Putamen (tissue), 1 donor: ENCODE measurements at places on chromosomes 4 and X.
A peak's percentile ranks its signal among the peaks of the same experiment; 100 is the strongest.

- peak; percentile 80 for DNase-seq
These were observed 273.0 kb downstream of the ARHGAP24 start for GRCh38 chr4:85747882-85748491.

DNA sequence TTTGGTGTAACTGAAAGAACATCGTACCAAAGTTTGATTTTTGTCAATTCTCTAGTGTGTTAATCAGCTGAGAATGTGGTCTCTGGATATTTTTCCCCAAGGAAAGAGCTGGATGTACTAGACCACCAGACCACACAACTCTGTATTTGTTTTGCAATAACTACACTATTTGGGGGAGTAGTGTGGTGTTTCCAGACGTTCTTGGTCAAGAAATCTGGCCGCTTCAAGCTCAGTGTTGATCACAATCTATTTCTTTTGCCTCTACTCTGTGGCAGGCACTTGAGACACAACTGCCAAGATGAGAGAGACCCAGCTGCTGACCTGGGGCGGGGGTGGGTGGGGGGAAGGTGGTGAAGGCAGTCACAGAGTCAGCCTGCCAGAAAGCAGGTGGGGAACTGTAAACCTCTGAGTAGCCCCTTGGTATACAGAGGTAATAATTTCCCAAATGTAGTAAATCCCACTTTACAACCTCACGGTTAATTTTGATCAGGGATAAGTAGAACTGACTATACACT is 30.6 kb downstream of the PTTG2 start:
- no peak for DNase-seq

GRCh38 chr4:13514722-13515121 is 29.6 kb downstream of the NKX3-2 start:
- no peak for DNase-seq

DNA sequence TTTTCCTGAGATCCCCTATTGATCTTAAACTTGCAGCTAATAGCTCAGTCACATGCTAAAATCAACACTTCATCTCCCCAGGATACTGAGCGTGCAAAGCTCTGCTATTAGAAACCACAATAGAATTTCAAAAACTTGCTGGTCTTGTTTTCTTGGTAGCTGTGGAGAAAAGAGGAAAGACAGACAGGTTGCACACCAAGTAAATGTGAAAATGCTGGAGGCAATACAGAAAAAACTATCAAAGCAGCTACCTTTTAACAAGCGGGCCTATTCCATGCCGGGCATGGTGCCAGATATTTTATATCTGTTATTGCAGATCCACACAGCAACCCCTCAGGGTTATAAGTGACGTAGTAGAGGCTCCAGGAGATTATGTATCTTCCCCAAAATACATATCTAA is 171.9 kb downstream of the DCTD start:
- no peak for DNase-seq

GRCh38 chr4:175705407-175705806 is 106.7 kb downstream of the GPM6A start:
- DNase-seq, result peak; percentile 91

GRCh38 chr4:53608242-53608641 is 17.0 kb upstream of the LNX1 start:
- no peak for DNase-seq

DNA sequence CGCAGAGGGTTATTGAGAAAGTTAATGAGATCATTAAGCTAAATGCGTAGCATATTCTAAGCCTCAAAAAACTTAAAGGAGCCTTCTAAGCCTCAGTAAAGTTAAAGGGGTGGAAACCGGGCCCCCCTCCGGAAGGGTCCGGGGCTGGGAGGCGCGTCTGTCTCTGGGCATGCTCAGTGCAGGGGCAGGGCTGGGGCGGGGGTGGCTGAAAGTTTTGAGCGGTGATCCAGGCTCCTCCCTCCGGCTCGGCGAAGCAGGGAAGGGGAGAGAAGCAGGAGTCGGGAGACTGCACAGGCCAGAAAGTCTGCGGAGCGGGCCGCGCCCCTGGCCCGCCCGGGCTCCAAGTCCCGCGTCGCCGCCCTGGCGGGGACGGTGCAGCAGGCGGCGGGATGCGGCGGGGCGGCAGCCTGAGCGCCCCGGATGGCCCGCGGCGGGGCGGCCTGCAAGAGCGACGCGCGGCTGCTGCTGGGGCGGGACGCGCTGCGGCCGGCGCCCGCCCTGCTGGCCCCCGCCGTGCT is at the start of gene EVC:
TSS of gene EVC (plus strand) at position 241 of the 518 bp plus-strand sequence. CDS start at position 421, 180 bp downstream.
- DNase-seq, result peak; percentile 24

GRCh38 chrX:3393178-3393577 is 46.7 kb upstream of the MXRA5 start:
- DNase-seq, result no peak

- no peak for DNase-seq
These were observed 7.4 kb upstream of the UTP3 start for GRCh38 chr4:70680934-70681333.

GRCh38 chr4:2886622-2887021 is 43.0 kb downstream of the ADD1 start:
- no peak for DNase-seq

GRCh38 chr4:121462660-121463261 is 81.9 kb upstream of the QRFPR start:
- peak; percentile 29 for DNase-seq

- no peak for DNase-seq
These were observed 223.6 kb downstream of the RBMX2 start for GRCh38 chrX:130625386-130625785.

DNA sequence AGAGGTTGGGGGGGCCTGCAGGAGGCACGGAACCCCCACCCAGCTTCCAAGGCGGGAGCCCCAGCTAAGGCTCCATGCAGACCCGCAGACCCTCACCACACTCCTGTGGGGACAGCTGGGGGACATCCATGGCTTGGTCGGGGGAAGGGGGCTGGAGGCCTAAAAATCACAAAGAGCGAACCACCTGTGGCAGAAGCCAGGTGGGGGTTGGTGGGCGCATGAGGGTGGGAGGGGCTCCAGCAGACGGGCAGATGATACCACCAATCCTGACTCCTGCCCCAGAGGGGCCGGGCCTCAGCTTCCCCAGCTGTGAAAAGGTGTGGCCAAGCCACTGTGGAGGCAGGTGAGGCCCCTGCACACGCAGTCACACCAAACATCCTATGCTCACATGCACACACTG is 111.6 kb downstream of the FAM53A start:
- DNase-seq, result no peak

DNA sequence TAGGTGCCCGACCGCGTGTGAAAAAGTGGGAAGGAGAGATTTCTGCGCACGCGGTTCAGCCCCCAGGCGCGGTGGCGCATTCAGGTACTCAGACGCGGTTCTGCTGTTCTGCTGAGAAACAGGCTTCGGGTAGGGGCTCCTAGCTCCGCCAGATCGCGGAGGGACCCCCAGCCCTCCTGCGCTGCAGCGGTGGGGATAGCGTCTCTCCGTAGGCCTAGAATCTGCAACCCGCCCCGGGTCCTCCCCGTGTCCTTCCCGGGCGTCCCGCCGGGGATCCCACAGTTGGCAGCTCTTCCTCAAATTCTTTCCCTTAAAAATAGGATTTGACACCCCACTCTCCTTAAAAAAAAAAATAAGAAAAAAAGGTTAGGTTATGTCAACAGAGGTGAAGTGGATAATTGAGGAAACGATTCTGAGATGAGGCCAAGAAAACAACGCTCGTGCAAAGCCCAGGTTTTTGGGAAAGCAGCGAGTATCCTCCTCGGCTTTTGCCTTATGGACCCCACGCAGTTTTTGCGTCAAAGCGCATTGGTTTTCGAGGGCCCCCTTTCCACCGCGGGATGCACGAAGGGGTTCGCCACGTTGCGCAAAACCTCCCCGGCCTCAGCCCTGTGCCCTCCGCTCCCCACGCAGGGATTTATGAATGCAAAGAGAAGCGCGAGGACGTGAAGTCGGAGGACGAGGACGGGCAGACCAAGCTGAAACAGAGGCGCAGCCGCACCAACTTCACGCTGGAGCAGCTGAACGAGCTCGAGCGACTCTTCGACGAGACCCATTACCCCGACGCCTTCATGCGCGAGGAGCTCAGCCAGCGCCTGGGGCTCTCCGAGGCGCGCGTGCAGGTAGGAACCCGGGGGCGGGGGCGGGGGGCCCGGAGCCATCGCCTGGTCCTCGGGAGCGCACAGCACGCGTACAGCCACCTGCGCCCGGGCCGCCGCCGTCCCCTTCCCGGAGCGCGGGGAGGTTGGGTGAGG is 3.7 kb downstream of the SHOX start:
- DNase-seq, result no peak

DNA sequence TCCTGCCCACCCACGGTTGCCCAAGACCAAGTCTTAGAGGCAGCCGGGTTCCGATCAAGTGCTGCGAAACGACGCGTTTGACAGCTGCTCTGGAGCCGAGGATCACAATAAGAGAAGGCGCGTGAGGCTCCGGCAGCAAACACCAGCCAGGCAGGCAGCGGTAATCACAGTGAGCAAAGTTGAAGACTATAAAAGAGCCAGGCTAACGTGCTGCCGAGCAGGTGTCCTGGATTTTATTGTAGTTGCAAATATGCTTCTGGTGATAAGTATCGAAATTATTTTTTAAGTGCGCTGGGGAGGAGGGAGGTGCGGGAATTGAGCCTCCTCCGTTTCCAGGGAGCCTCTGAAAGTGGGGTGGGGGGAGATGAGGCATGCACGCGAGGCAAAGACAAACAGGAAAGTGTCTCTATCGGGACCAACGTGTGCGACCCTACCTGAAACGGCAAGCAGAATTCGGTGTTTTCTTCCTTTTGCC is 590 bp downstream of the GABRA2 start:
- DNase-seq, result no peak

GRCh38 chr4:189364032-189364449 is 576.6 kb upstream of the FRG1 start:
- peak; percentile 6 for DNase-seq

- no peak for DNase-seq
These were observed 4.5 kb downstream of the BCAP31 start for GRCh38 chrX:153719701-153720100.

- DNase-seq, result no peak
These were observed 192.4 kb upstream of the RASGEF1B start for GRCh38 chr4:81664079-81664478.

- DNase-seq, result no peak
These were observed 268.4 kb upstream of the MAGEB18 start for GRCh38 chrX:25869761-25870160.

GRCh38 chr4:183395395-183395794 is 49.0 kb upstream of the CDKN2AIP start:
- DNase-seq, result no peak

GRCh38 chr4:26786916-26787315 is 73.7 kb upstream of the STIM2 start:
- DNase-seq, result no peak
